A549 treated with GW870086 at 1 μM for 4 hours (cell line): ENCODE measurements at places on chromosomes 13 and 19. TPM values are rescaled to one million over a fixed set of nuclear protein-coding genes. Genes with fewer than 3 reads are reported as not detected.

The SIGLECL1 gene
- total RNA-seq: not detected in 5 replicates

The CAB39L gene
- total RNA-seq: 1.5 to 2.5 TPM (median 1.9 TPM) in 5 replicates

The ZNF530 gene
- 4.2 to 5.6 TPM (median 4.8 TPM) in 5 replicates for total RNA-seq

The ZNF729 gene
- not detected in 5 replicates for total RNA-seq

The YJEFN3 gene
- 2.2 to 3.8 TPM (median 3.1 TPM) in 5 replicates for total RNA-seq

The NUFIP1 gene
- total RNA-seq: 6.0 to 7.2 TPM (median 6.3 TPM) in 5 replicates

The NACC1 gene
- 30.5 to 43.4 TPM (median 36.1 TPM) in 5 replicates for total RNA-seq

The IFI30 gene
- 10.5 to 19.6 TPM (median 14.6 TPM) in 5 replicates for total RNA-seq

The ZNF709 gene
- 0.40 TPM in 1 of 5 replicates, not detected in the others for total RNA-seq

The HS6ST3 gene
- not detected in 5 replicates for total RNA-seq

The NALCN gene
- 3.2 to 4.5 TPM (median 4.3 TPM) in 5 replicates for total RNA-seq

The POSTN gene
- total RNA-seq: 0.09 TPM in 1 of 5 replicates, not detected in the others

The ZNF575 gene
- 1.2 to 1.9 TPM (median 1.6 TPM) in 5 replicates for total RNA-seq

The SH2D3A gene
- total RNA-seq: 17.4 to 19.4 TPM (median 18.3 TPM) in 5 replicates

The CYP2A7 gene
- total RNA-seq: not detected in 5 replicates

The PSG1 gene
- total RNA-seq: 0.17 to 0.30 TPM (median 0.23 TPM) in 5 replicates

The TNFSF9 gene
- total RNA-seq: 3.9 to 8.1 TPM (median 5.7 TPM) in 5 replicates

The HIF3A gene
- not detected in 5 replicates for total RNA-seq

The DNAAF3 gene
- 3.7 to 7.7 TPM (median 5.7 TPM) in 5 replicates for total RNA-seq

The ATP4B gene
- not detected in 5 replicates for total RNA-seq

The ZNF283 gene
- total RNA-seq: 3.3 to 5.5 TPM (median 4.7 TPM) in 5 replicates

The SHISA7 gene
- total RNA-seq: not detected in 5 replicates

The ZNF441 gene
- total RNA-seq: not detected in 5 replicates

The ZNF626 gene
- not detected in 5 replicates for total RNA-seq

The KIR2DL4 gene
- total RNA-seq: not detected in 5 replicates

The B3GNT8 gene
- 0.07 to 0.37 TPM (median 0.08 TPM) in 3 of 5 replicates, not detected in the others for total RNA-seq

The AZU1 gene
- total RNA-seq: 0.15 to 0.41 TPM (median 0.35 TPM) in 4 of 5 replicates, not detected in the other

The ZSWIM9 gene
- total RNA-seq: 4.8 to 6.7 TPM (median 6.3 TPM) in 5 replicates

The ACP7 gene
- 0.06 to 0.13 TPM (median 0.08 TPM) in 4 of 5 replicates, not detected in the other for total RNA-seq

The SBK3 gene
- total RNA-seq: 1.3 to 1.9 TPM (median 1.6 TPM) in 5 replicates

The ZNF653 gene
- 3.6 to 6.0 TPM (median 4.2 TPM) in 5 replicates for total RNA-seq

The CRX gene
- total RNA-seq: not detected in 5 replicates

The CGB1 gene
- 0.21 TPM in 1 of 5 replicates, not detected in the others for total RNA-seq

The DHDH gene
- 1.2 to 2.7 TPM (median 1.7 TPM) in 5 replicates for total RNA-seq

The INSL3 gene
- 0.21 to 0.79 TPM (median 0.50 TPM) in 5 replicates for total RNA-seq

The IGFL1 gene
- 2.0 to 3.8 TPM (median 2.6 TPM) in 5 replicates for total RNA-seq

The CCL25 gene
- not detected in 5 replicates for total RNA-seq

The ZNF66 gene
- not detected in 5 replicates for total RNA-seq

The LCP1 gene
- total RNA-seq: 0.16 to 0.26 TPM (median 0.21 TPM) in 5 replicates

The AXL gene
- total RNA-seq: 101 to 107 TPM (median 104 TPM) in 5 replicates

The C1QTNF9 gene
- total RNA-seq: not detected in 5 replicates

The SIGLEC6 gene
- not detected in 5 replicates for total RNA-seq

The CARM1 gene
- total RNA-seq: 36.4 to 50.1 TPM (median 47.1 TPM) in 5 replicates

The SYT5 gene
- total RNA-seq: 1.9 to 4.8 TPM (median 4.0 TPM) in 5 replicates

The SIGLEC5 gene
- total RNA-seq: not detected in 5 replicates

The POU2F2 gene
- 0.15 to 0.80 TPM (median 0.41 TPM) in 5 replicates for total RNA-seq

The FPR1 gene
- total RNA-seq: 0.11 to 0.24 TPM in 2 of 5 replicates, not detected in the others

The CEACAM20 gene
- total RNA-seq: 0.10 TPM in 1 of 5 replicates, not detected in the others

The LYPD5 gene
- 0.09 to 0.29 TPM (median 0.21 TPM) in 4 of 5 replicates, not detected in the other for total RNA-seq

The KMT2B gene
- total RNA-seq: 48.1 to 60.8 TPM (median 55.0 TPM) in 5 replicates
